HT-29 (cell line): ENCODE measurements at places on chromosomes 12 and 14.
A peak's percentile ranks its signal among the peaks of the same experiment; 100 is the strongest.

DNA sequence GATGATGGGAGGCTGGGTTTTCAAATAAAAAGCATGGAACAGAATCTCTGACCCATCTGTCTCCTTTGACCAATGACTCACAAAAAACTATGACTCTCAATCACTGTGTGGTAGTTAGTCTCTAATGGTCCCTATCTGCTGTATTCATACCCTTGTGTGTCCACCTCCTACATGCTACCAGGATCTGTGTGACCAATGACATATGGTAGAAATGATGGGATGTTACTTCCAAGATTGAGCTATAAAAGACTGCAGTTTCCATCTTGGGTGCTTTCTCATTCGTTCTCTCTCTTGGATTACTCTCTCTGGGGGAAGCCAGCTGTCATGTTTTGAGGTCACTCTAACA, 144.7 kb upstream of the BTG1 start:
- no peak for DNase-seq

DNA sequence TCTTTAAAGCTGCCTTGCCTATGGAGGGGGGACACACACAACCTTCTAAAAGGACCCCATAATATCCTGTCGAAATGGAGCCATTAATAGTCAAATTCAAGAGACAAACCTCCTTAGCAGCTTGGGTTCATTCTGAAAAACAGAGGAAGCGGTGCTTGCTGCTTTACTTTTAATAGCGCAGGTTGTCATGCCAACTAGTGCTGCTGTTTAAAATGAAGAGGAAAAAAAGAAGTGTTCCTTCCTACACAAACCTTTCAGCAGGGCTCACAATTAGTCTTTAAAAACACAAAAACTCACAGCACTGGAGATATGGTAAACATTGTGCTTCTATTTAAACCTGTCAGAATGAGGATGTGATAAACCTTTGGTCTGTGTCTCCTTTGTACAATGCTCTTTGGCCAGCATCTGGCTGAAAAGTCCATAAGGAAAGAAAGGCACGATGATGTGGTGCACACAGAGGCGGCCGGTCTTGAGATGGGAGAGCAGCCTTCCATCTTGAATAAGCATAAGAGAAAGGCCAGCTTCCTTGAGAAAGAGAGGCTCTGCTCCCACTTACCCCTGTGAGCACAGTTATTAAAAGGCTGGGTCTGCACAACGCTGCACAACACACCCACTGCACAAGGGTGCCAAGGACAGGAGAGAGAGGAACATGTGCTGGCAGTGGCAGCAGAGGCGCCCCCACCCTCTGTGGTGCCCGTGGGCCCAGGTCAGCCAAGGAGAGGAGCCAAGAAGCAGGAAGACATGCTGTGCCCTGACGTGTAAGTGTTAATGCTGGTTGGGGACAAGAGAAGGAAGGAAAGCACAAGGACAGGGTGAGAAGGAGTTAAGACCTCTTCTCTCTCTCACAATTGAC, 144.6 kb downstream of the TTC7B start:
- DNase-seq, result no peak

DNA sequence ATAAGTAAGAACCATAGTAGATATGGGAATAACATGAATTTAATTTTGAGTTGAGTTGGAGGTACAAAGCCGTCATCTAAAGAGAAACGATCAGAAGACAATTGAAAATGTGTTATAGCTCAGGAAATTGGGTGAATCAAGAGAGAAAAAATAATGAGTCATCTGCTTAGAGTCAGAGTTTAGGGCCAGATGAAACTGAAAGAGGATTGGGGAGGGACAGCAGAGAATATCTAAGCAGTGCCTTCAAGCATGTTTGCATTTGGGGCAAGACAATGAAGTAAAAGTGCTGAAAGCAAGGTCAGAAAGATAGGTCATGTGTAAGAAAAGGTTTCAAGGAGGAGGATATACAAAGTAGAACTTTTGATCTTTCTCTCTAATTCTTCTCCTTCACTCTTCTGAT, 49.4 kb downstream of the SLC15A5 start:
- DNase-seq, result no peak

DNA sequence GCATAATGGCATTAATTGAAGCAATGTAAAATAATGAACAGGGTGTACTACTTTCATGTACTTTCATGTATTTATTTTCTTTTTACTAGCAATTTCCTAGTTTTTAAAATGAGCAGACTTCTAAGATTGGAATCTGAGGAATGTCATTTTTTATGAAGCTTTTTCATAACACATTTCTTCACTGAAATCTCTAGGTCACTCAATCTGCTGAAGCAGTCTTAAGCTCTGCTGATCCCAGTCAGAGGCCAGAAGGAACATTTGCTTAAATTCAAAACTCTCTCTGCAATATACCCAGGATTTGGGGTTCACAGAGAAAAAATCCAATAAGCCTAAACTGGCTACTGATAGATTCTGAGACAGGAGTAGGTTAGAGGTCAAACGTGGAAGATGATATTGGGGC, 73.6 kb upstream of the CNTN1 start:
- no peak for DNase-seq

GRCh38 chr12:29148911-29149690, at the start of gene FAR2:
Gene FAR2, plus strand, starts transcription at chr12:29149278. Its CDS starts 121,172 bp downstream, at chr12:29270450.
- peak; percentile 70 for DNase-seq

DNA sequence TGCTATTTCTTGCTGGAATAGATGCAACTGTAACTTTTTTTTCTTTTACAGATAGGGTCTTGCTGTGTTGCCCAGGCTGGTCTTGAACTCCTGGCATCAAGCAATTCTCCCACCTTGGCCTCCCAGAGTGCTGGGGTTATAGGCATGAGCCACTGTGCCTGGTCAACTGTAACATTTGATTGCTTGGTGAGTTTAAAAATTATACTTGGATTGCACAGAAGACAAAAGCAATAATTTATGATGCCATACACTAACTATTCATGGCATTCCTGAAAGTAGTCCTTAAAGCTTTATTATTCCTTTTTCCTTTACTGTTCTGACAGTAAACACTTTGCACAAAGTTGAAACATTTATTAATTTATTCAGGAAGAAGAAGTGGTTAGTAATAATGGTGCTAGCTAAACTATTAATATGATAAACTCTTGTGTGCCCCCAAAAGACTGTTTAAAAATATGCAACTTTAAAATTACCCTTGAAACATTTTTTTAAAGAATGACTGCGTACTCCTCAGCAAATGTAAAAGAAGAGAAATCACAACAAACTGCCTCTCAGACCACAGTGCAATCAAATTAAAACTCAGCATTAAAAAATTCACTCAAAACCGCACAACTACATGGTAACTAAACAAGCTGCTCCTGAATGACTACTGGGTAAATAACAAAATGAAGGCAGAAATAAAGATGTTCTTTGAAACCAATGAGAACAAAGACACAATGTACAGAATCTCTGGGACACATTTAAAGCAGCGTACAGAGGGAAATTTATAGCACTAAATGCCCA, 8.3 kb downstream of the PTPRB start:
- no peak for DNase-seq

DNA sequence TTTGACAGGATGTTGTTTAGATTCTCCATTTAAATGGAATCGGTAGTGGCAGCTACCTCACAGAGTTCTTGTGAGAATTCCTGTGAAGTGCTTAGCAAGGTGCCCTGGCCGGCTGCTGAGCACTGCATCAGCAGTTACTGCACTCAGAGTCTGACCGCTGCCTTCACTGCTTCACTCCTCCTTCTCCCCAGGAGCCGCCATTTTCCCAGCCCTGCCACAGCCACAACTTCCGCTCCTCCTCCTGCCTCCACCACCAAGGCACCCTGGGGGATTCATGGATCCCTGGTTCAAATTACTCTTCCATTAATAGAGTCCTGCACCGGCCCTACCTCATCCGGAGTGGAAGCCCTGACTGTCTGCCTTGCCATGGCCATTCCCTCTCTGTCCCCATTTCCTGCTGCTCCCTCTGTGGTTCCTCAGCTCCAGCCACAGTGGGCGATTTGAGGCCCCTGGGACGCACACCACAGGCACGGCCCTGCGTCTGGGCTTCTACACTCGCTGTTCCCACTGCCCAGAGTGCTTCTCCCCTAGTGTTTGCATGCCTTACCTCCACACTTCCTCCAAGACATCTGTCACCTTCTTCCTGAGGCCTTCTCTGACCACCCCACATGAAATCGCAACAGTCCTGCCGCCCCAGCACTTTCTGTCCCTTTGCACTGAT, 210.3 kb downstream of the IPO8 start:
- no peak for DNase-seq

GRCh38 chr14:24665440-24665991, 31.5 kb upstream of the GZMB start:
- no peak for DNase-seq

DNA sequence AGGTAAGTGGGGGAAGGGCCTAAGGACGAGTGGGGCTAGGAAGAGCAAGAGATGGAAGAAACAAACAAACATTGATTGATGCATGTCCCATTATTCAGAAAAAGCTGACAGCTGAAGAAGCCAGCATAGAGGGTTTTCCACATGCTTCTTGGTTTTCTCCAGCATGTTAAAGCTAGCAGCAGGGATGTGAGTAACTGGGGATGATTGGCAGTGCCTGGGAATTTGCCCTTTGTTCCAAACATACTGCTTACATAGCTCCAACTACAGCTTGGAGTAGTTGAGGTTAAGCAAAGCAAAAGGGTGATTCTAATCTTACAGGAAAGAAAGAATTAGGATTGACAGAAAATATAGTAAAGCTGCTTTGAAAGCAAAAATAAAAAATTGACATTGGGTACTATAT, 68.0 kb upstream of the IFNG-AS1 start:
- DNase-seq, result peak; percentile 25

GRCh38 chr12:128938886-128939285, 85.6 kb downstream of the GLT1D1 start:
- DNase-seq, result no peak
